ENCODE measurements at places on chromosomes 3 and 15.
A peak's percentile ranks its signal among the peaks of the same experiment; 100 is the strongest.

GRCh38 chr15:66933932-66934867, 131.2 kb upstream of the SMAD3 start:
- peak; percentile 23 for DNase-seq

GRCh38 chr15:60425461-60425860, 27.7 kb upstream of the ANXA2 start:
- no peak for DNase-seq

- no peak for DNase-seq
Observed at GRCh38 chr3:178392511-178392926, 143.7 kb upstream of the KCNMB2 start.

- DNase-seq, result no peak
Observed at GRCh38 chr15:86101818-86102217, 22.1 kb downstream of the AGBL1 start.

DNA sequence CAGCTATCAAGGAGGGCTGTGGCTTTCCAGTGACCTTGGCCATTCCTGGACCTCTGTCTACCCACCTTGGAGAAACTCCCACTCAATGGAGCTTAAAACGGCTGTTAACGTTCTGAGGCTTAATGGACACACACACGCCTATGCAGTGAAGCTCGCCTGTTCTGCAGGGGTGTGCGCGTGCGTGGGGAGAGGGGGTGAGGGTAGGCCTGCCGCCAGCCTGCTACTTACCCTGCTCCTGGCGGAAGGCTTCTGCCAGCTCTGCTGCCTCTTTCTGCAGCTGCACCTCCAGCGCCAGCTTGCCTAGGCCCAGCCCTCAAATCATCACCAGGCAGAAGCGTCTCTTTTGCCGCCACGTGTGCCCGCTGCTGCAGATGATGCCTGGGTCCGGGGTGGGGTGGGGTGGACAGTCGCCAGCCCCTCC, 23.2 kb upstream of the PARL start:
- DNase-seq, result no peak

DNA sequence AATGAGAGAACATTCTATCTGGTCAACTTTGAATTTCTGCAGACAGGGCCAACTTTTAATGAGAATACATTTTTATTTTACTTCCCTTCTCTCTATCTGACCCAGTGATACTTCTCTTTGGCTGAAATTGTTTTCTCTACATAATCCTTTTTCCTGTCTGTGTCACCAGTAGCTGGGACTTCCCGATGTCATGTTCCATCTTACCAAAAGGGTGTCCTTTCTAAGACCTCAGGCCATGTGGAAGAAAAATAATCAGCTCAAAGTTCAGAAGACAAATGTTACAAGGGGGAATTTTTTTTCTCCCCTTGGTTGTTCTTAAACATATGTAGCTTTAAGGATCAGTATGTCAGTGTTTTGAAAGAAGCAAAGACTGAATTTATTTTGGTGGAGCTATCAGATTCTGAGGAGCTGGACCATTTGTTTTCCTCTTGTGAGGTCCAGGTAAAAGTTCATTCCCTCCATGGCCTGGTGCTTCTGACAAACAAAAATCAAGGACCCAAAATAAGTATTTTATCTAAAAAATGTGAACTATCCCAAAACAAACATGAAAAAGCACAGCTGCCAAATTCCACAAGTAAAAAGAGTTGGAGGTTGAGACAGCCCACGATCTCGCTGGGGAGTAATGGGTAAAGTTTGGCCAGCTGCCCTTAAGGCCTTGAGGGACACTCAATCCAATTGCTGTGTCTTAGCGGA, 859.4 kb upstream of the NR2F2 start:
- DNase-seq, result no peak

DNA sequence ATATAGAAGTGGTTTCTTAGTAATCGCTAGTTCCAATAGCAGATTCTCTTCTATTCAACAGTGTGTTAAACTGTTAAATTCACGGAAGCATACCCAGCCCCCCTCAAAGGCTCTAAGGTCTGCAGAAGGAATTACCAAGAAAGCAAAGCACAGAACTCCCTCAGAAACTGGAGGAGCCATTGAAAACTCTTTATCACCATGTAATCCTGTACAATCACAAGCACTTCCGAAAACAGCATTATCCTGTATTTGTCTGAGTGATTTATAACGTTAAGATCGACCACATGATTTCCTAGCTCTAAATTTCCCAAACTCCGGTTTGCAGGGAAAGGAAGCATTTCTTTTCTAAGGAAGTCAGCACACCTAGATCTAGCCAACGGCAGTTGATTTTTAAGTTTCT, 20.0 kb downstream of the MYO1E start:
- no peak for DNase-seq

- no peak for DNase-seq
Observed at GRCh38 chr3:168216851-168217250, 121.1 kb upstream of the GOLIM4 start.

DNA sequence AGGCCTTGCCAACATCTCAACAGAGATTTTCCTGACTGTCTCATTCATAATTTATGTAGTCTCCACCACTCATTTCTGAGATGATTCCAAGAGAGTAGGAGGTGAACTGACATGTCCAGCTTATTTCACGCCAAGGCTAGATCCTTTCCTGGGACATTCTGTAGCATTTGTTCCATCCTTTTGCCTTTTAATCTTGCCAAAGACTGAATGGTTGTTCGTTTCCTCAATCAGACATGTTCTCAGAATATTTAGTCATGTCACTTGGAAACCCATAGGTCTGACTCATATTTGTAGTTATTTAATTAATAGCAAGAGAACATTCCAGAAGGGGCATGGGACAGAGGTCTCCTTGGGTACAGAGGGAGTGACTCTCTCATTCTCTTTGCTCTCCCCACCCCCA, 80.9 kb downstream of the DHX36 start:
- DNase-seq, result no peak

GRCh38 chr3:186760141-186760833, 23.1 kb upstream of the EIF4A2 start:
- peak; percentile 63 for DNase-seq

DNA sequence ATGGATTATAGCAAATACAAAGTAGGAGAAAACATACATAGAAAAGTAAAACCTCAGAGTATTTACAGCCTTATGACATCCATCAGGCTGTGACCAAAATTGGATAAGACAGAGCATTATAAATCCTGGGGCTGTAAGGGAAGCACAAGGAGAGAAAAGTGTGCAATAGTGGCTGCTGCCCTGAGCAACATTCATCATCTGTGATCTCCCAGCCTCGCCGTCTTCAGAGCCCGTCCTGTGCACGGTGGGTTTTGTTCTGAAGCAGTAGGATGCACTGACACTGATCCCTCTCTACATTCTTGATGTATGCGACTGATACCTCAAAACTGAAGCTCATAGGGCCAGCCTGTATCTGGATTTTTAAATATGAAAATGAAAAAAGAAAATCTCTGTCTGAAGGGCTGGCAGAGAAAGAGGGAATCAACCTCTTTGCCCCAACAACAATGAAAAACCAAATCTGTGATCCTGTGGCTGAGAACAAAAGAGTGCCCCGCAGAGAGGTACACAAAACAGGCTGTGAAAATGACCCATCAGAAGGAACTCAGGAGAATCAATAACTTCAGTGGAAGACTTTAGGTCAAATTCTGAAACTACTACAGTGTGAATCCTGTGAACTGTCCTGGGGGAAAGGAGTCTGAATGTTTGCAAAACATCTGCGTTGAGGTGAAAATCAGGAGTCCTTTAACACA, 8.2 kb upstream of the RTP4 start:
- DNase-seq, result no peak

DNA sequence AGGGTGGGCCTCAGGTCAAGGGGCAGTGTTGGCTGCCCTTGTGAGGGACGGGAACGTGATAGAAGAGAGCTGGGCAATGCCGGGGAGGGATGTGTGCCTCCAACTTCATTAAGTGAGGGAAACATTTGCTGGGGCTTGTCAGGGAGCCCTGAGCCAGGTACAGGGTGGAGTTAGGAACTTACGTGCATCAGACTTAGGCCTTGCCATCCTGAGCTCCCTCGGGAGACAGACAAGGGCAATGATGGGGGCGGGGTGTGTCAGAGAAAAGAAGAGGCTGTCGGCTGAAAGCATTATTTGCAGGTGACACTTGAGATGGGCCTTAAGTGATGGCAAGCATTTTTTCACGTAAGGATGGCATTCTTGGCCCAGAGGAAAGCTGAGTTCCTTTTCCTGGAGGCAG, 1.6 kb downstream of the FAM131A start:
- DNase-seq, result no peak

DNA sequence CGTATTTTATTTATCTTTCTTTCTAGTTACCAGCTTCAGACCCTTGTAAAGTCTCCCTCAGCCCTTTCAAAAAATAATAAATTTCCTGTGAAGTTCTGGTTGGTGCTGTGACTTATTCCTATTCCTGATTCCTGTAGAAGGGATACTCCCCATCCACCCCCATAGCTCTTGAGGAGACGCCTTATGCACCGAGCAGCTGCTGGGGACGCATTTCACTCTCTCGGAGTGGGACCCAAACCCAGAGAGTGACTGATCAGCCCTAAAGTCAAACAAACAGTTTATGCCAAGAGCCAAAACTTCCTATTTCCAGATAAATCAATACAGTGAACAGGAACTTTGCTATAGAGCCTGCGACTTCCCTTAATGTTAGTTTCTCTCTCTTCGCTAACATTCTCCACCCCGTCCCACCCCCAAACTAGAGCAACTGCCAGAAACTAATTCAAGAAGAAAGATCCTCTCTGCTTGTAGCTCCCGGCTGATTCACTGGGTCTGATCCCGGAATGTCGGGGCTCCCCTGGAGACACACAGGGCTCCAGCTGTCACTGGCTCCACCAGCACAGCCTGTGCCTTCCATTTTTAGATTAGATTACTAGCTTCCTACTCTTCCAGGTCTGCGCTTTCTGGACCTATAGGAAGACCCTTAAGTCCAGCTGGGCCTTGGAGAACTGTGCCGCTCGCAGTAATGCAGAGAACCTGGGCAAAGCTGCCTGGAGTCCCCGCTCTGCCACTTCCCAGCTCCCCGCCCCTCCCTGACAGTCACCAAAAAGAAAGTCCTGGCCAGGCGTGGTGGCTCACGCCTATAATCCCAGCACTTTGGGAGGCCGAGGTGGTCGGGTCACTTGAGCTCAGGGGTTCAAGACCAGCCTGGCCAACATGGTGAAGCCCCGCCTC, 45.2 kb downstream of the KLHL25 start:
- no peak for DNase-seq

GRCh38 chr3:175335229-175335628, 476.1 kb downstream of the NAALADL2 start:
- no peak for DNase-seq

DNA sequence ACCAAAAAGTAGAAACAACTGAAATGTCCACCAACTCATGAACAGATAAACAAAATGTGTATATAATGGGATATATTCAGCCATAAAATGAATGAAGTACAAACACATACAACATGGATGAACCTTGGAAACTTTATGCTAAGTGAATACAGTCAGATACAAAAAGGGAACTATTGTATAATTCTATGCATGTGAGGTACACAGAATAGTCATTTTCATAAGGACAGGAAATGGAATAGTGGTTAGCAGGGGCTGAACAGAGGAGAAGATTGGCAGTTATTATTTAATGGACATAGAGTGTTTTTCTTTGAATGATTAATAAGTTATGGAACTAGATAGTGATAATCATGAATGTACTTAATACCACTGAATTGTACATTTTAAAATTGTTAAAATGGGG, 20.0 kb upstream of the TRANK1 start:
- DNase-seq, result no peak

- peak; percentile 93 for DNase-seq
Observed at GRCh38 chr15:67107014-67107812, 41.8 kb downstream of the SMAD3 start.
